ENCODE measurements at places on chromosomes 3 and 15.

GRCh38 chr3:136909187-136909586 is 47.2 kb downstream of the NCK1 start:
- DNase-seq = no peak

GRCh38 chr15:100785181-100786138 is 94.2 kb upstream of the ALDH1A3 start:
- no peak for DNase-seq

- DNase-seq = no peak
These were observed 277.3 kb upstream of the NR2F2 start for GRCh38 chr15:96053031-96053780.

DNA sequence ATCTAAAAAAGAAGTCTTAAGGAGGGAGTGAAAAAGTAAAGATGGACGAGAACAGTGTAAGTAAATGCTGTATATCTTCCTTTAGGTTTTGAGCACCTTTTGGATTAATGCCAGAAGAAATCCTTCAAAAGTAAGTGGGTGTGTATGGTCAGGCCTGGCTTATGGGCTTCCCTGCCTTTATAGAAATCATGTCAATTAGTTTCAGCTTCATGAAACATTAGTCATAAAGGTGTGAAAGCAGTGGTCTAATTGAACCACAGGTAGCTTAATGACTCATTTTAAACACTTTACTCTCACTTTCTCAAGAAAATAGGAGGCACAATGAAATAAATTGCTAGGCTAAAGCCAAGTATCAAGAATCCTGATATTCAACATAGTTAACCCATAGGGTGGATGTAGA is 467.4 kb upstream of the DPPA4 start:
- no peak for DNase-seq

GRCh38 chr15:34655326-34655725 is 71.9 kb upstream of the GOLGA8B start:
- no peak for DNase-seq

- DNase-seq = no peak
These were observed 47.4 kb downstream of the ADAMTS7 start for GRCh38 chr15:78763796-78764241.

- no peak for DNase-seq
These were observed 489.8 kb upstream of the GOLIM4 start for GRCh38 chr3:168585544-168585943.

DNA sequence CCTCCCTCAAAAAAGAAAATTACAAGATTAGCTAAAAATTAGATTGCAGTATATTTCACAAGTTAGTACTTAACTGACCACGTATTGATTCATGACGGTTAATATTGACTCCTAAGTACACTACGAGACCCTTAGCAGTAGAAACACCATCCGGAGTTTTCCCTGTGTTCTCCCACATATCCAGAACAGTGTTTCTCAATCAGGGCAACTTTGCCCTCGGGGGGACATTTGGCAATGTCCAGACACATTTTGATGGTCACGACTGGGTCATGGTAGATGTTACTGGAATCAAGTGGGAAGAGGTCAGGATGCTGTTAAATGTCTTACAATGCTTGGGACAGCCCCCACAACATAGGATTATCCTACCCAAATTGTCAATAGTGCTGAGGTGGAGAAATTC is 40.7 kb upstream of the LIPC start:
- no peak for DNase-seq

Data from NCI-H526 (cell line).